ENCODE measurements at places on chromosomes 7 and 10. TPM values are rescaled to one million over a fixed set of nuclear protein-coding genes. Genes with fewer than 3 reads are reported as not detected.
A peak's percentile ranks its signal among the peaks of the same experiment; 100 is the strongest.

The TMEM106B gene
- 90.8 TPM for polyA plus RNA-seq

- peak; percentile 30 for DNase-seq
Measured at GRCh38 chr10:4902571-4903011, 60.6 kb upstream of the AKR1C1 start.

DNA sequence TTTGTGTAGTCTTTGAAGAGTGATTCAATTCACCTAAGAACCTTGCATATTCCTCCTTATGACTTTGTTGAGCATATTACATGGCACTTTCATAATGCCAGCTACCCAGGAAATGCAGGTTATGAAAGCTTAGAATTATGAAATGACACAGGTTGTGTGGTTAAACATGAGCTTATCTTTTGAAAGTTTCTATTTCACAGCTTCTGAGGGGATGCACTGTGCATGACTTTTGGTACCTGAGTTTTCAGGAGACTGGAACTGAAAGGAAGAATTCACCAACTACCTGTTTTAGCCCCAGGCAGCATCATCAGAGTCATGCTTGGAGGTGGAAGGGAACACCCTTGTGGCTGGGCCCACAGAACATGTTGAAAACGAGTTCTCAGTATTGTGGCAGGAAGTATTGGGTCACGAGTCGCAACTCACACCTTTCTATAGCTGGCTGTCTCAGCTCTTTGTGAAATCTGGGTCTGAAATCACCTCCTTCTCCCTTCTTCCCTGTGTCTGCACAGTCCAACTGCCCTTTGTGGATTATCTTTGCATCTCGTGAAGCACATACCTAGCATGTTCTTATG, 228.2 kb downstream of the PTEN start:
- DNase-seq = no peak

- DNase-seq = peak; percentile 81
Measured at GRCh38 chr10:70815504-70816219, at the start of gene SGPL1. TSS of gene SGPL1 (plus strand) at chr10:70815948. CDS start at chr10:70816854, 906 bp downstream.

- no peak for DNase-seq
Measured at GRCh38 chr10:10952800-10953199, 64.9 kb upstream of the CELF2 start.

GRCh38 chr10:71581376-71581775, 138.2 kb downstream of the C10orf105 start:
- no peak for DNase-seq
